ENCODE measurements at places on chromosomes 12 and 14.

- peaks cover 2% of the 10 kb centered on the region for H3K36me3 ChIP-seq
- H3K27me3 ChIP-seq: peaks cover 12% of the 10 kb centered on the region
- no peak for DNase-seq
- H3K4me1 ChIP-seq: peaks cover 2% of the 10 kb centered on the region
These were observed 7.4 kb upstream of the GABARAPL1 start for GRCh38 chr12:10205220-10205807.

- DNase-seq: no peak
- H3K36me3 ChIP-seq: no peaks in the 10 kb centered on the region
- peak overlapping the region; percentile 61 for H3K4me3 ChIP-seq
These were observed 26.0 kb downstream of the DDHD1 start for GRCh38 chr14:53127151-53127550.

- no peaks in the 10 kb centered on the region for H3K4me1 ChIP-seq
- H3K36me3 ChIP-seq: no peaks in the 10 kb centered on the region
- no peak overlapping the region for H3K4me3 ChIP-seq
- H3K27ac ChIP-seq: no peak overlapping the region
- no peaks in the 10 kb centered on the region for H3K27me3 ChIP-seq
These were observed 954.5 kb upstream of the LRFN5 start for GRCh38 chr14:40652089-40652691.

GRCh38 chr12:84069198-84069597 is 843.4 kb downstream of the SLC6A15 start:
- H3K4me1 ChIP-seq: no peaks in the 10 kb centered on the region
- DNase-seq: no peak
- no peak overlapping the region for H3K27ac ChIP-seq
- H3K4me3 ChIP-seq: no peak overlapping the region

DNA sequence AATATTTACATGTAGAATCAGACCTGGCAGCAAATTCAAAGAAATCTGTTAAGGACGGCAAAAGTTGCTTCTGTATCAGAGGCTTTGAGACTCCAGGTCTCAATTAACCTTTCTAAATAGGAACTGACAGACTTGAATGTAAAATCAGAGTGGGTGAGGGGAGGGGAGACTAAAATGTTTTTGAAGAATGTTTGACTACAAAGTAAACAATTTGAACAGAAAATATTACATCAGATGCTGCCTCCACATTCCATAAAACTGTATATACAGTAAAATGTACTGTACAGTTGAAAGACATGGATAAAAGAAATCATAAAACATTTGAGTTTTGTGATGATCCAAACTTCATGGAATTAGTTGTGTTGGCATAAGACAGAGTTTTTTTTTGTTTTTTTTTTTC is 49.5 kb upstream of the POC1B start:
- no peak overlapping the region for H3K4me3 ChIP-seq
- H3K27ac ChIP-seq: no peak overlapping the region
- H3K27me3 ChIP-seq: no peaks in the 10 kb centered on the region
- no peaks in the 10 kb centered on the region for H3K36me3 ChIP-seq

DNA sequence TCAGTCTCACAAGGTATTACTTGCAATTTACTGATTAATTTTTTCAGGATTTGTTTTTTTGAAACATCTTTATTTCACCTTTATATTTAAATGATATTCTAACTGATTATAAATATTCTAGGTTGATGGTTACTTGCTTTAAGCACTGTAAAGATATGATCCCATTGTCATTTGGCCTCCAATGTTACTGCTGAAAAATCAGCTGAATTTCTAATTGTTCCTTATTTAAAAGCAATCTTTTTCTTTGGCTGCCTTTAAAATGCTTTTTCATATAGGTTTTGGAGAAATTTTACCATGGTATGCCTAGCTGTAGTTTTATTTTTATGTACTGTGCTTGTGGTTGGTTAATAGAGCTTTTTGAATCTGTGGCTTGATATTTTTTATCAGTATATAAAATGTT is 275.6 kb upstream of the PPFIA2 start:
- H3K4me3 ChIP-seq: no peak overlapping the region
- H3K4me1 ChIP-seq: no peaks in the 10 kb centered on the region
- H3K27ac ChIP-seq: no peak overlapping the region
- no peaks in the 10 kb centered on the region for H3K36me3 ChIP-seq
- DNase-seq: no peak

- H3K4me3 ChIP-seq: no peak overlapping the region
- DNase-seq: no peak
- peaks cover 18% of the 10 kb centered on the region for H3K27me3 ChIP-seq
- H3K27ac ChIP-seq: no peak overlapping the region
- no peaks in the 10 kb centered on the region for H3K4me1 ChIP-seq
These were observed 174.9 kb upstream of the FAR2 start for GRCh38 chr12:28974166-28974565.

DNA sequence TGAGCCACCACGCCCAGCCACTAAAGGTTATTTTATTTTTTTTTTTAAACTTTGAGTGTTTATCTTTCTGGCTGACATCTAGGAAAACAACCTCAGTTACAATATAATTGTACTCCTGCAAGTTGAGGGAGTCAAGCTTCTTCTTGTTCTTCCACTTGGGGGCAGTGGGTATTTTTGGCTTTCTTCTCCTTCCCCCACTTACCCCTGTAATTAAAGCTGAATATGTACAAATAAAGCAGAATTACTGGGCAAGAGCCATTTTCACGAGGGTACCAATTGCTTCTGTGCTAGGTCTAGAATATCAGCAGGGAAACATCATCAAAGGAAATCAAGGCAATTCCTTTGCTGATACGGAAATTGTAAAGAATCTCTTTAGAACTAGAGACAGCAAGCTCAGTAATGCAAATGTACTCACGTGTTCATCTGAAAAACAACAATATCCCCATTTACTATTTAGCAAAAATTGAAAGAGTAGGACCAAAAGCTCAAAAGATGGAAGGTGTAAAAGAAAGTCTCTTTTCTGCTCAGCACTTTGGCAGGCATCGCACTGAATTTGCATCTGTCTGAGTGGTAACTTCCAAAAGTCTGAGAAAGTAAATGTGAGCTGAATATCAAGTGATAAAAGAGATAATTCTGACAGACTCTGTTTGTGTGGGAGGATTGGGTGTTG is 72.8 kb downstream of the TAOK3 start:
- no peak overlapping the region for H3K27ac ChIP-seq
- H3K4me3 ChIP-seq: no peak overlapping the region
- H3K36me3 ChIP-seq: no peaks in the 10 kb centered on the region
- H3K27me3 ChIP-seq: no peaks in the 10 kb centered on the region
- peaks cover 19% of the 10 kb centered on the region for H3K4me1 ChIP-seq
- no peak for DNase-seq

DNA sequence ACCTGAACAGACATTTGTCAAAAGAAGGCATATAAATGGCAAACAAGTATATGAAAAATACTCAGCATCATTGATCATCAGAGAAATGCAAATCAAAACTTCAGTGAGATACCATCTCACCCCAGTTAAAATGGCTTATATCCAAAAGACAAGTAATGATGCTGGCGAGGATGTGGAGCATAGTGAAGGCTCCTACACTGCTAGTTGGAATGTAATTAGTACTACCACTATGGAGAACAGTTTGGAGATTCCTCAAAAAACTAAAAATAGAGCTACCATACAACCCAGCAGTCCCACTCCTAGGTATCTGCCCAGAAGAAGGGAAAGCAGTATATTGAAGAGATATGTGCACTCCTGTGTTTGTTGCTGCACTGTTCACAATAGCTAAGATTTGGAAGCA is 146.1 kb downstream of the TGFB3 start:
- no peak overlapping the region for H3K27ac ChIP-seq
- DNase-seq: no peak

- H3K4me1 ChIP-seq: no peaks in the 10 kb centered on the region
- no peaks in the 10 kb centered on the region for H3K36me3 ChIP-seq
- DNase-seq: no peak
- no peak overlapping the region for H3K4me3 ChIP-seq
These were observed 163.3 kb upstream of the NTF3 start for GRCh38 chr12:5268424-5269210.

GRCh38 chr12:46777587-46777986 is 48.2 kb downstream of the SLC38A4 start:
- no peaks in the 10 kb centered on the region for H3K4me1 ChIP-seq
- no peaks in the 10 kb centered on the region for H3K36me3 ChIP-seq
- H3K4me3 ChIP-seq: no peak overlapping the region
- H3K27ac ChIP-seq: no peak overlapping the region
- H3K27me3 ChIP-seq: peaks cover 34% of the 10 kb centered on the region

DNA sequence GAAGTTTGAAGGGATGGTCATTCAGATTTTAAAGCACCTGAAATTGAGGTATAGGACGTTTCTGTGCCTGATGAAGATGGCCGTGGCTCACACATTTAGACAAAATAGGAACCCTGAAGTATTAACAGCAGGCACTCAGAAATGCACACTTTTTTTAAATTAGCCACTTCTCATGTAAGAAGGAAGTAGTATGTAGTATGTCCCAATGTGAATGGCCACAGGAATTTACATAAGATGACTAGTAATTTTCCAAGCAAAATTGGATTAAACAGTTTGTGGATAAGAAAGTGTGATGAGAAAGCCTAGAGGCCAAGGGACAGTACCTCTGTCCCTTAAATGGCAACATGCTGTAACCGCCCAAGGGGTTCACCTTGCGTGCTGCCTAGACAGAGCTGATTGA is 1.8 kb upstream of the MIS18BP1 start:
- H3K27me3 ChIP-seq: no peaks in the 10 kb centered on the region
- H3K27ac ChIP-seq: no peak overlapping the region
- no peak for DNase-seq

DNA sequence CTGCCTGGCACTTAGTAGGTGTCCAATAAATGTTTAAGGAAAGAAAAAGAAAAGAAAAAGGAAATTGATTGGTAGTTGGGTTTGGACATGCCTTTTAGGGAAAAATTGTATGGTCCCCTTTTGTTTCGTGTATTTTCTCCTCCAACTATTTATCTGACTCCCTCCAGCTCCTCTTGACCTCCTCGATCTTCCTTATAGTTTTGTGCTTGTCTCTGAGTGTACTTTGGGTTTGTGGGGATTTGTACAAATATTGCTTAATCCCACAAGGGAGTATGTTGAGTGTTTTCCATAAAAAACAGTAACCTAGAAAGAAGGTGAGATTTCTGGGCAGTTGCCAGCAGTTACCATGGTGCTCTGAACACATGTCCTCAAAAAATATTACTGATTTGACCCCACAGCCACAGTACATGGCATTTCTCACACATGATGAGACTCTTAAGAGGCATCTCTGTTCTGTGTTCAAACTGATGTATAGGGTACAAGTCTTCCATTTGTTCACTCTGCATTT is 15.7 kb downstream of the PLEKHG7 start:
- no peak for DNase-seq
- no peaks in the 10 kb centered on the region for H3K36me3 ChIP-seq
- no peak overlapping the region for H3K27ac ChIP-seq
- H3K4me1 ChIP-seq: no peaks in the 10 kb centered on the region
- no peak overlapping the region for H3K4me3 ChIP-seq
- H3K27me3 ChIP-seq: peaks cover 16% of the 10 kb centered on the region

- peaks cover 19% of the 10 kb centered on the region for H3K4me1 ChIP-seq
- H3K27ac ChIP-seq: peak overlapping the region; percentile 83
- no peak for DNase-seq
These were observed 14.3 kb upstream of the ZFP36L1 start for GRCh38 chr14:68807148-68807600.

DNA sequence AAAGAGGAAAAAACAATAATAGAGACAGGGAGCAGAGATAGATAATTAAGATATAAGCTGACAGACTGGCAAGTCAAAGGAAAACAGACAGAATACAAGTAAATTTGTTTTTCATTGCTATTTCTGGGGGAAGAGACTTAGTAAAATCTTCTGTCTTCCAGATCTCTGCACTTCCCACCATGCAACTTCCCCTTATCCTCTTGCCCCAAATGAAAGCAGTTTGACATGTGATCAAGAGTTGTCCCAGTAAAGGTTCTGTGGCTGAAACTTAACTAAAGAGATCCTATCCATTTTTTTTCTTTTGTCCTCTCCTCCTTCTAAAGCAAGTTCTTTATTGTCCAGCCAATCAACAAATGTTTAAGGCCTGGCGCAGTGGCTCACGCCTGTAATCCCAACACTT is 1.5 kb upstream of the MLF2 start:
- peak overlapping the region; percentile 39 for H3K4me3 ChIP-seq
- H3K36me3 ChIP-seq: peaks cover 2% of the 10 kb centered on the region
- peaks cover 5% of the 10 kb centered on the region for H3K27me3 ChIP-seq
- DNase-seq: no peak
- peak overlapping the region; percentile 93 for H3K27ac ChIP-seq

Measured in T-helper 17 cell (primary cell).